ENCODE measurements at places on chromosomes 7 and 10.

DNA sequence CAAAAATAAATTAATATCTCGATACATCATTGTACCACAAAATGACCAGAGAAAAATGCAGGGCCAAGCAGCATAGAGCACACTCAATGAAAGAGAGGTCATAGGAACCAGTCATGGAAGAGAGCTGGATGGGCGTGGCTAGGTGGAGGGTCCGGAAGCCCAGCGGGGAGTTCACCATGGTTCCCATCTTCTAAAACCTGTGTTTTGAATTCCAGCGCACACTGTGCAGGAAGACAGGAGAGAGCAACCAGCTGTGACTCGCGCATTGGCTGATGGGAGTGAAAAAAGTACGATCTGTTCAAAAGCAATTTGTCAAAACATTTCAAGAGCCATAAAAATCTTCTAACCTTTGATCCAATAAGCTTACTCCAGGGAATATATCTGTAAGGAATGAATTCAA, 125.2 kb upstream of the NANOS1 start:
- DNase-seq = no peak

DNA sequence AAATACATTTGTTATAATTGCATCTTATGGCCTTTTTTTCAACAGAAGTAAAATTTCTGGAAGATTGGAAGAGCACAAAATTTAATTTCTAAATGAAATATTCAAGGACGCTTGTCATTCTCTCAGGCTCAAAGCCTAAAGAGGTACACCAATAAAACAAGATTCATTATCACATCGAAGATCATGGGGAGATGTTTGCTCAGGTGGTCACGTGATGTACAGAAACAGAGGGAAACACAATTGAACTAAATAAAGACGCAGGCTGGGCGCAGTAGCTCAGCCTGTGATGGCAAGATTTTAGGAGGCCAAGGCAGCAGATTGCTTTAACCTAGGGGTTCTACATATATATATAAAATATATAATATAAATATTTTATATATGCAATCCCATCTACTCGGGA, 37.3 kb upstream of the TMEM254 start:
- no peak for DNase-seq

GRCh38 chr10:58439632-58440364, 54.6 kb downstream of the TFAM start:
- no peak for DNase-seq

DNA sequence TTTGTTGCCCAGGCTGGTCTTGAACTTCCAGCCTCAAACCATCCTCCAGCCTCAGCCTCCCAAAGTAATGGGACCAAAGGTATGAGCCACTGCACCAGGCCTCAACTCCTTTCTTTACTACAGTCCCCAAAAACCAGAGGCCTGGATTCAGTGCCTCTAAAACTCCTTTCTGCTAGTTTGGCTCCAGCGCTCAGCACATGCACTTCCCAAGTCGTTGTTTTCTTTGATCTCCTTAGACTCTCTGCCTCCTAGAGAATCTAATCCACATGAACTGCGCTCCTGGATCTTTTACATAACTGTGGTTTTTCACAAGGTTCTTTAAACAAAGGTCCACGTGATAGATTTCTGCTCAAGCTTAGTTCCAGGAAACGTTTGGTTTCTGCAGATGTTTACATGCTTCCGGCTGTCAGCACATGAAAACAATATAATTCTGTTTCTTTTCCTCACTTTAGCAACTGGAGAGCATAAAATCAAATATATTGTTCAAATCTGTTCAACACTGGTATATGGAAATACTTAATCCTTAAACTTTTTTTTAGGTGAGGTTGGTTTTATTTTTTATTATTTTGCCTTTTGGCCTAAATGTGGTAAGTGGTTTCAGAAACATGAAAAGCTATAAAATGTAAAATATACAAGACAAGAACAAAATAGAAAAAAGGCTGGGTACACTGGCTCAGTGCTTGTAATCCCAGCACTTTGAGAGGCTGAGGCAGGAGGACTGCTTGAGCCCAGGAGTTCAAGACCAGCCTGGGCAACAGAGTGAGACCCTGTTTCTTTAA, 270.5 kb upstream of the MKLN1 start:
- no peak for DNase-seq

DNA sequence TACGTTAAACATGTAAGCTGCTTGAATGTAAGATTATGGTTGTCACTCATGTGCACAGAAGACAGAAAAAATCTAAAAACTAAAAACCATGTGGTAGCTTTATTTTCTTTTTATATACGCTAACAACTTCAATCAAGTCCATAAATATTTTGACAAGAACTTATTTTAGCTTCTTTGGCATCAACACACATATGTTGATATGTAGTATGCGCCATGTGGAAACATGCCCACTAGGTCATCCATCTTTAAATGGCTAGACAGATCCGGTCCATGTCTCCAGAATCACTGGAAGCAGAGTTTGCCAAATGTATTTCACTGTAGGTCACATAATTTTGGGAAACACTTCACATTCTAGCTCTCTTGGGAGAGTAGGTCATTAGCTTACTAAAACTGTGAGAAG, 261.5 kb upstream of the IMMP2L start:
- DNase-seq = no peak

- no peak for DNase-seq
Measured at GRCh38 chr10:75782463-75783248, 351.2 kb downstream of the LRMDA start.

- DNase-seq = no peak
Measured at GRCh38 chr7:99898836-99899235, 20.5 kb downstream of the TRIM4 start.

DNA sequence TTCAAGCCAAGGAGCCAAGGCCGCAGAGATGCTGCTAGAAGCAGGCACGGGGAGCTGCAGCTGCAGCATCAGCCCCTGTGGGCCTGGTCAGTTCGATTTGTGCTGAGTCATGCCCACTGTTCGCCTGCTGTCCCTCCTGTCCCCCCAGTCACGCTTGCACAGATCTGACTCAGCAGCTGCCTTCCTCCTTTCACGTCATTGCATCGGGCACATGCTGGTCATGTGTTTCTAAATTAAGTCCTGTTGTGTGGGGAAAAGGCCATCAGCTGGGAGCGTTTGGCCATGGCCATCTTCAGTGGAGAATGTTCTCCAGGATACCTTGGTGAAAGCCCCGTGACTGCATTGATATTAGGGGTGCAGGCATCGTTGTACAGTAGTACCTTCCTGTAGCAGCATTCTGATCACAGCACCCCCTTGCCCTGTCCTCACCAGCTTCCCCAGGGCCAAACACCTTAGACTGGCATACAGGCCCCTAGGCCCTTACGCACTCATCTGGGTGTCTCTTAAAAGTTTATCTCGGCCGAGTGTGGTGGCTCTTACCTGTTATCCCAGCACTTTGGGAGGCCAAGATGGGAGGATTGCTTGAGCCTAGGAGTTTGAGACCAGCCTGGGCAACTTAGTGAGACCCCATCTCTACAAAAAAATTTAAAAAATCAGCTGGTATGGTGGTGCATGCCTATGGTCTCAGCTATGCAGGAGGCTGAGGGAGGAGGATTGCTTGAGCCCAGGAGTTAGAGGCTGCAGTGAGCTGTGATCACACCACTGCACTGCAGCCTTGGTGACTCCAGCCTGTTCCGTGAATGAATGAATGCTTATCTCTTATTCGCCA, 23.2 kb downstream of the POR start:
- no peak for DNase-seq

DNA sequence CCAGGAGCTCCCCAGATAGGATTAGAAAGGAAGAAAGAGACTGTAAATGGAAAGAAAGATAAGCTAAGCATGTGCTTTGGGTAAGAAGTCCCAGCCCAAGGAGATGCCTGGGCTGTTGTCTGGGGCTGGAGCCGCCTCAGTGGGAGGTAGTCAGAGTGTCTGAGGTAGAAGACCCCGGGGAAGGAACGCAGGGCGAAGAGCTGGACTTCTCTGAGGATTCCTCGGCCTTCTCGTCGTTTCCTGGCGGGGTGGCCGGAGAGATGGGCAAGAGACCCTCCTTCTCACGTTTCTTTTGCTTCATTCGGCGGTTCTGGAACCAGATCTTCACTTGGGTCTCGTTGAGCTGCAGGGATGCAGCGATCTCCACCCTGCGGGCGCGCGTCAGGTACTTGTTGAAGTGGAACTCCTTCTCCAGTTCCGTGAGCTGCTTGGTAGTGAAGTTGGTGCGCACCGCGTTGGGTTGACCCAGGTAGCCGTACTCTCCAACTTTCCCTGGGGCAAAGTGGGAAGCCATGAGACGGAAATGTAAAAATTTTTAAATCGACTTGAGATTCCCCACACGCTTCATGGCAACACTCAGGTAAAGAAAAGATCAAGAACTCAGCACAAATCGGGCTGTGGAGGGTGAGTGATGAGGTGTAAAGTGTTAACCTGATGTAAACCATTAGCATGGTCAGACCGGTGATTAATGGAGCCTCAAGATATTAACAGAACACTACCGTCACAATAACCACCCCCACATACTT, 1.3 kb downstream of the HOXA1 start:
- no peak for DNase-seq

All from activated naive CD8-positive, alpha-beta T cell treated with anti-CD3 and anti-CD28 coated beads, Interleukin-2, amount 10 ng/mL, durations not matched to agents 7 days and 5 days (primary cell).